ENCODE measurements at places on chromosomes 16 and 17.

DNA sequence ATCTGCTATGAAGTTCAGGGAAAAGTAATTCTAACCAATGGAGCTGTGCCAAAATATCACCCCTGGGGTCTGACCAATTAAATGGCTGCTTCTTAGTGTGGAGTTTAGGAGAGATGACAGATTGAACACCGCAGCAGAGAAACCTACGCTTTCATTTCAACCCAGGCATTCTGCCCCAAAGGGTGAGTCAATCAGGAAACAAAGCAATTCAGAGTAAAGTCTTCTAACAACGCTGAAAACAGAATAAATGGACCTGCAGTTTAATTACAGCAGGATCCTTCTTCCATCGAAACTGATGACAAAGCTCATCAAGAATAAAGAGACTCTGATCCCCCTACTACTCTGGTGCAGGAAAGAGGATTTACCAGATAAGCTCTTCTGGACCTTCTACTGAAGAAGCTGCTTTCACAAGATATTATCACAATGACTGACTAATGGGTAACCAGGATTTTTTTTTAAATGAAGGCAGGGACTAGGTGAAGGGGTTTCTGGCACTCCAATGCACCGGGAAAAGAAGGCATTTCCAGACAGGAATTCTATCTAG, 16.7 kb downstream of the RFFL start:
- DNase-seq, result no peak

GRCh38 chr17:59172436-59173004, 17.0 kb downstream of the PRR11 start:
- DNase-seq, result no peak

DNA sequence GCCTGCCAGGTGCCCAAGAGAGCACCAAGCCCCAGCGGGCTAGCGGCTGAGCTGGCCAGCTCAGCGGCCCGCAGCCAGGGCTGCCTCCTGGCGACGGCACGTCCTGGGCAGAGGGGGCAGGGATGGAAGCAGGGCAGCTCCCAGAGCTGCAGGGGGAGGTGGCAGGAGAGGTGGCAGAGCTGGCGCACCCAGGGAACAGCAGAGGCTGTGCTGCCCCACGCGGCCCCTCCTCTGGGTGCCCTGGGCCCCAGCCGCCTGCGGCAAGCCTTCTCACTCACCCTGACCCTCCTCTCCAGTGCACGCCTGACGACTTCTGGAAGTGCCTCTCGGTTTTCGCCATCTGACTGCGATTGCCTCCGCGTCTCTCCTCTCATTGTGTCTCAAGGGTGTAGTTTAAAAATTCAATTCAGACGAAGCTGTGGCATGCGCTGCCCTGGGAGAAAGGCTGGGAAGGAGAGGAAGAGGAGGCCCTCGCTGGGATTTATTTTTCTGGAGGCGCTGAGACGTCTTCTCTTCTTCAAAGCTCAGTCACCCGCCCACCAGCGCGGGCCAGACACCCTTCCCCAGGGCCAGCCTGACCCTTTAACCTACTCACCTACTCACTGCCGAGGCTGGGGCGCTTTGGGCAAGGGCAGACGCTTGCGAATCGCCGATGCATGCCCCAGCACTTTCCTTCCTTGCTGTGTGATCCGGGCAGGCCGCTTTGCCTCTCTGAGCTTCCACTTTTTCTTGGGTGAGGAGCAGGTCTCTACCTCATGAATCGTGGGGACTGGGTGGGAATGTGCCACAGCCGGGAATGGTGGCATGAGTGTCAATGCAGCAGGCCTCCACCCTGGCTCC, 24.9 kb downstream of the GSE1 start:
- no peak for DNase-seq

DNA sequence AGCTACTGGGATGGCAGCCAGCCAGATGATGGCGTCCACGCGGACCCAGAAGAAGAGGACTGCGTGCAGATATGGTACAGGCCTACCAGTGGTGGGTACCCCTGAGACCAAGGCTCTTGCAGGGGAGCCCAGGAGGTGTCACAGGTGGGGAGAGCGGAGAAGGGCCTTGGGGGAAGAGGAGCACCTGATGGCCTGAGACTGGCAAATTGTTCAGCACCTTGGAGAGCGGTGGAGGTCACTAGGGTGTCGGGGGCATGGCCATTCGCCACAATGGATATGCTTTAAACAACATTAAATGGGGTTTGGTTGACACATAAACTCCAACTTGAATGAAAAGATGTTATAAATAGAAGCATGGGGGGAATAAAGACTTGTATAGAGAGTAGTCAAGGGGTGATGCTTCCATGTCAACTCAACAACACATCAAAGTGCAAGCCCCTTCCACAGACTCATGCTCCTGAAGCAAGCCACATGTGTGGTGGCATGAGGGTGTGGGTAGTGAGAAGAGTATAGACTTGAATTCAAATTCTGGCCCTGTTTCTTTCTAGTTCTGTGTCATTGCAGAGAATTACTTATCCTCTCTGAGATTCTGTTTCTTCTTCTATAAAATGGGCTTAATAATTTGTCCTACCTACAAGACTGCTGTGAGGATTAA, 22.2 kb downstream of the CLEC19A start:
- no peak for DNase-seq

GRCh38 chr17:63382136-63382535, 64.0 kb downstream of the CYB561 start:
- no peak for DNase-seq

DNA sequence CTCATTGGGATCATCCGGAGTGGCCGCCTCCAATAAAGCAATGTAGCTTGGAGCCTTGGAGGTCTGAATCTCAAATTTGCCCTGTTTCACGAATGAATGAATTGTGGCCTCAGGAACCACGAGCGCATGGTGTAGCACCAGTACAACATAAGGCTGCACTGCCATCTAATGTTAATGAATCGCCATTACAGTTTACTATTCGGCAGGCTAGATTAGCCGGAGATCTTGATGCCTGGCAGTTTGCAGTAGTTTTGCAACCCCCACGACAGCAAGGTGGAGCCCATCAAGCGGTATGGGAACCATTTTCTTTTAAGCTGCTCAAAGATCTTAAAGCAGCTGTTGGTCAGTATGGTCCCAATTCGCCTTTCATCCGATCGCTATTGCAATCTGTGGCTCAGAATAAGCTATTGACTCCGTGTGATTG, 18.8 kb downstream of the ALOX15B start:
- DNase-seq, result peak; percentile 90

- DNase-seq, result no peak
Measured at GRCh38 chr16:63337264-63337663, 1301.0 kb upstream of the CDH8 start.

GRCh38 chr16:16073891-16074881, 124.8 kb downstream of the ABCC1 start:
- DNase-seq, result peak; percentile 59

- no peak for DNase-seq
Measured at GRCh38 chr16:8872071-8872470, 3.3 kb upstream of the CARHSP1 start.

DNA sequence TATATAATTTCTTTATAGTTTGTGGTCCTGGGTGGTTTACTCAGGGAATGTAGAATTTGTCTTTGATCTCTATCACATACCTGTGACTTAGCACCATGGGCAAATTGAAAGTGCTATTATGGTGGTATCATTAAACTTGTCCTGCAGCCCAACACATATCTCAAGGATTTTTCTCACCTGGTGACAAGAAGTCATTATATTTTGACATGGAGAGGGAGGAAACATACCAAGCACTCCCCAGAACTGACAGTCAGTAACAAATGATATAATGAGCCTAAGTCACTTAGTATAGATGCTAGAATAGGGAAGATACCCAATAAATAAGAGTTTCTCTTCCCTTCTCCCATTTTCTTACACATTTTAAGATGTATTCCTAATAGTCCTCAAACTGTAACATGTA, 805.5 kb upstream of the KIF2B start:
- no peak for DNase-seq

GRCh38 chr17:80931421-80932265, 60.0 kb upstream of the CHMP6 start:
- peak; percentile 51 for DNase-seq

GRCh38 chr17:67139784-67140665, 95.7 kb downstream of the CACNG1 start:
- DNase-seq, result no peak

GRCh38 chr17:28290703-28291102, 28.3 kb upstream of the TMEM97 start:
- no peak for DNase-seq

DNA sequence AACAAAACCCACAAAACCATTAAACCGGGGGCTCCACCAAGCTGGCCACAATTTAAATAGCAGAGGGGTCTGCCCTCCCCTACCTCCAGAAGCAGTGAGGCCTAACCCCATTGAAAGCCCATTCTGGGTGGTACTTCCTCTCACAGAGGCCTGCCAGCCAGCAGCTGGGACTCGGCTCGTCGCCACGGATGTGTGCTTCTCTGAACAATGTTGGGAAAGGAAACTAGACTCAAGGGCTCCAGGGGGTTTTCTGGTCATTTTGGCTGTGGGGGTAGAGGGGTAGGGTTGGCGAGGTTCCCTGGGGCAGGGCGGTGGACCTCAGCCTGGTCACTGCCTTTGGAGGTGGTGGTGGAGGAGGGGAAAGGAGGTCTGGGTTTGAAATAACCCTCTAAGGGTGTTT, 4.7 kb upstream of the PLCG2 start:
- DNase-seq, result no peak

- DNase-seq, result no peak
Measured at GRCh38 chr17:21377705-21378396, 1.7 kb downstream of the KCNJ12 start.

GRCh38 chr17:45222289-45222995, 757 bp downstream of the FMNL1 start:
- no peak for DNase-seq

DNA sequence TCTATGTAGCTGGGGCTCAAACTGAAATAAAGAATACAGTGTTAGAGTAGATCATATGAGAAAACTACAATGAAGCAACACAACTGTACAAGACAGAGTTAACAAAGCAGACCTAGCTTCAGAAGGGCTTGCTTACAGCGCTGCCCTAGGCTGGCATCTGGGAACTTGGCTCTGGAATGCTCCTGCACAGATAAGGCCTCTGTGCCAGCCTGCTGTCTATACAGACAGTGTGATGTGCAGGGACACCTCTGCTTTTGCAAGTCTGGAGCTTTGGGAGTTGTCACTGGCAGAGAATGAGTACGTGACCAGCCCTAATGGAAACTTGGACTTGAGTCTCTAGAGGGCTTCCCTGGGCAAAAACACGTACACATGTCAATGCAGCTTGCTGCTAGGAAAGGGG, 32.1 kb upstream of the SLC38A8 start:
- DNase-seq, result no peak

DNA sequence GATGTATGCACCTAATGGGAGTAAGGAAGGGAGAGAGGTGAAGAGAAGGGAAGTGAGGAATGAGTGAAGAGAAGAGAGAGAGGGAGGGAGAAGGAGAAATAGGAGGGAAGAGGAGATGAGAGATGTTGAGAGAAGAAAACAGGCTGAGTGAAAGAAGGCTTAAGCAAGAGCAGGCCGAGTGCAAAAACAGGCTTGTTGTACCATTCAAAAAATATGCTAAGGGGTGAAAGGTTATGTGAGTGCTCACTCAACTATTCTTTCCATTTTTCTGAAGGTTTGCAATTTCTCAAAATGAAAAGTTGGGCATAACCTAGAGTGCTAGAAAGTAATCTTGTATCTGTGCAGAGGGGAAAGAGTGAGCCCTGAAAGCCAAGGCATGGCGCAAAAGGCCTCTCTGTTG, 22.9 kb downstream of the RPGRIP1L start:
- DNase-seq, result no peak

GRCh38 chr16:79320956-79321355, 279.6 kb downstream of the MAF start:
- DNase-seq, result no peak

DNA sequence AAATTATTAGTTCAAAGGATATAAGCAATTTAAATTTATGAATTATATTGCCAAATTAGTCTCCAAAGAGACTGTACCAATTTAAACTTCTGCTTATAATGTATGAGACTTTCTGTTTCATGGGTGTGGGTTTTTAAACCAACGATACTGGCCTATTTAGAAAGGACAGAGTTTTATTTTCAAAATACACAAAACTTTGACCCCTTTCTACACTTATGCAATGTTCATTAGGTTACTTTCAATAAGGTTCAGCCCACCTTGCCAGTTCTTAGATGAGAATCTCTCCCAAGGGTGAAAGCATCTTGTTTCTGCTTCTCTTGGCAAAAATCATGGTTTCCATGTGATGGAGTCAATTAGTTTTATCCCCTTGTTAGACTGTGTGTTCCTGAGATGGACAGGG, 84.7 kb downstream of the MYO1D start:
- no peak for DNase-seq

GRCh38 chr16:4200000-4200780, 41.7 kb downstream of the SRL start:
- DNase-seq, result peak; percentile 85

GRCh38 chr17:18230288-18231141, 5.1 kb downstream of the LLGL1 start:
- no peak for DNase-seq

GRCh38 chr16:9092978-9093344, 1.5 kb downstream of the HAPSTR1 start:
- peak; percentile 39 for DNase-seq

DNA sequence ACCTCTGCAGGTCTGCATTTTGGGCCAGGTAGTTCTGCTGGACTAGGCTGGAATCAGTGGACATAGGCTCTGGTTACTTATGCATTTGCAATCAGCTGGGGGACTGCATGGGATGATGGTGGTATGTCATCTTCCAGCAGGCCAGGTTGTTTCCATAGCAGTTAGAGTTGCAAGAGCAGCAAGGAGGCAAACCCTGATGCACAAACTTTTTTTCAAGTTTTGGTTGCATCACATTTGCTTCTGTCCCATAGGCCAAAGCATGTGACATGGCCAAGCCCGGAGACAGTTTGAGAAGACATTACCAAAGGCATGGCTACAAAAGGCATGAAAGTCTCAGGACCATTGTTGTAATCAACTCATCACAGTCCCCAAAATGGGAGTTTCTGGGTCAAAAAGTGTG, 58.2 kb downstream of the PRKCB start:
- no peak for DNase-seq

GRCh38 chr17:76131692-76132573, 9.1 kb downstream of the FOXJ1 start:
- DNase-seq, result no peak

DNA sequence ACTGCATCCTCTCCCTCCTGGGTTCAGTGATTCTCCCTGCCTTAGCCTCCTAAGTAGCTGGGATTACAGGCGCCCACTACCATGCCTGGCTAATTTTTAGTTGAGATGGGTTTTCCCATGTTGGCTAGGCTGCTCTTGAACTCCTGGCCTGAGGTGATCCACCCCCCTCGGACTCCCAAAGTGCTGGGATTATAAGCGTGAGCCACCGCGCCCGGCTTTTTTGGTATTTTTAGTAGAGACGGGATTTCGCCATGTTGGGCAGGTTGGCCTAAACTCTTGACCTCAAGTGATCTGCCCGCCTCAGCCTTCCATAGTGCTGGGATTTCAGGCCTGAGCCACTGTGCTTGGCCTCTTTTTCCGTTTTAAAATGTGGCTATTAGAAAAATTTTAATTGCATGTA, 343.8 kb upstream of the RBFOX1 start:
- no peak for DNase-seq

- DNase-seq, result no peak
Measured at GRCh38 chr17:14340857-14341754, 40.2 kb downstream of the HS3ST3B1 start.

GRCh38 chr17:71709271-71709890, 411.4 kb upstream of the SOX9 start:
- DNase-seq, result no peak

Measured in hepatocyte (in vitro differentiated cells).